ENCODE measurements at places on chromosomes 5 and 9.
A peak's percentile ranks its signal among the peaks of the same experiment; 100 is the strongest.

- no peak for ATAC-seq
Measured at GRCh38 chr5:83687124-83687619, 33.5 kb downstream of the HAPLN1 start.

GRCh38 chr5:16733331-16734006 is 116.7 kb upstream of the RETREG1 start:
- ATAC-seq, result no peak

GRCh38 chr9:104915049-104915448 is 12.9 kb downstream of the ABCA1 start:
- ATAC-seq, result no peak

GRCh38 chr5:159567461-159567860 is 237.2 kb upstream of the IL12B start:
- no peak for ATAC-seq

GRCh38 chr9:77648234-77649108 is at the start of gene GNA14:
GNA14 (minus strand) TSS chr9:77648322; CDS start chr9:77647793, 529 bp downstream.
- peak; percentile 7 for ATAC-seq

DNA sequence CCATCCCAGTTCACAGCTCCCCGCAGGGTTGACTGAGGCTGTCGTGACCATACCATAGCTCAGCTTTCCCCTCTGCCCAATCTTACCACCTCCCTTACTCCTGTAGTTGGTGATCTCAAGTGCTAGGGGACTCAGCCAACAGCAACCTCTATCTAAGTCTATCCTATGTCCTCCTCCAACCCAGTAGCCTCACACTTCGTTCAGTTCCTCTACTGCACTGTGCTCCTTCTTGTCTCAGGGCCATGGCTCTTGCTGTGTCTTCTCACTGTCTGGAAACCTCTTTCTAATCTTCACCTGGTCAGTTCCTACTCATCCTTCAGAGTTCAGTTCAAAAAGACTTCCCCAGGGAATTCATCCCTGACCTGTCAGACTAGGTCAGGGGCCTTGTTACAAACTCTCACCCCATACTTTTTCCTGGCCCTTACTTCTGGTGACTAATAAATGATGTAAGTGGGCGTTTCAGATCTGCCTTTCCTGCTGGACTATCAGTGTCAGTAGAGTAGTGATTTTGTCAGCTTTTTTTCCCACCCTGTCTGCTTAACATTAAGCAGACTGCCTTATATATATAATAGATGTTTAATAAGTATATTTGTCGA is 53.6 kb upstream of the NR3C1 start:
- ATAC-seq, result no peak

GRCh38 chr9:14383294-14383693 is 69.4 kb upstream of the NFIB start:
- no peak for ATAC-seq

DNA sequence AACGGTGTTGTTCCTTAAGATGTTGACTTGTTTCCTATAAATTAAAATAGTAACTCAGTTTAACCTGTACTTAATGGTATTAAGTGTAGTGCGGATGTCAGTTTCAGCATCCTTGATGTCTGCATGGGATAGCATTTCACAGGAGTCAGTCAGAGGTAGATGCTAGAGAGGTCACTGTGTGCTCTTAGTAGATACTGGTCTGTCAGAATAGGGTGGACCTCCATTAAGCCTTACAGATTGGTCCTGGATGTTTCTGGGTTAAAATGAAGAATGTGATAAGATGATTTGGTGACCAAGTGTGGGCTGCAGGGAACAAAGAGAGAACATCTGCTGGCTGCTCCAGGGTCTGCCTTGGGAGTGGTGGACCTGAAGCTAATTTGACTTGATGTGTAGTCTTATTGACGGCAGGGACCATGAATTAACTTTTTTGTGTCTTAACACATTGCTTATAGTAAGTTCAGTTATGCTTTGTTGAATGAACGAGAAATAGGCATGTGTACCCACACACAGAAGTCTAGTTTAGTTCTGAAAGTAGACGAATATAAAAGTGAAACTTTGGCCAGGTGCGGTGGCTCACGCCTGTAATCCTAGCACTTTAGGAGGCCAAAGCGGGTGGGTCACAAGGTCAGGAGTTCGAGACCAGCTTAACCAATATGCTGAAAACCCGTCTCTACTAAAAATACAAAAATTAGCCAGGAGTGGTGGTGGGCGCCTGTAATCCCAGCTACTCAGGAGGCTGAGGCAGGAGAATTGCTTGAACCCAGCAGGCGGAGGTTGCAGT is 12.5 kb downstream of the RAB24 start:
- ATAC-seq, result no peak

DNA sequence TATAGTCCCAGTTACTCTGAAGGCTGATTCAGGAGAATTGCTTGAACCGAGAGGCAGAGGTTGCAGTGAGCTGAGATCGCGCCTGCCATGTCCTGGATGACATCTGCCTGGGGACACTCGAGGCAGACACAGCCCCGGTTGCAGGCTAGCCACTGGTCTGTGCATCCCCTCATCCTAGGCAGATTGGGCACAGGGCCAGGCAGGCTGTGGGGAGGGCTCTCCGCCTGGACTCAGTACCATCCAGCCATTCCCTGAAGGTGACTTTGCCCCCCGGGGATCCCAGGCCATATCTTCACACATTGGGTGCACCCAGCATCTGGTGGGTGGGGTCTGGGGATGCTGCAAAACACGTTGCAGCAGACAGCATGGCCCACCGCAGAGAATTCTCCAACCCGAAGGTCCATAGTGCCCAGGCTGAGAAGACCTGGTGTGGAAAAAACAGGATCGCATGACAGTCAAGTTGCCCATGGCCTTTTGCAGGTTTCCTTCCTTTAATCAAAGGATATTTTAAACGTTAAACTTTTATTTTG is 50.9 kb upstream of the SUSD3 start:
- ATAC-seq, result no peak

DNA sequence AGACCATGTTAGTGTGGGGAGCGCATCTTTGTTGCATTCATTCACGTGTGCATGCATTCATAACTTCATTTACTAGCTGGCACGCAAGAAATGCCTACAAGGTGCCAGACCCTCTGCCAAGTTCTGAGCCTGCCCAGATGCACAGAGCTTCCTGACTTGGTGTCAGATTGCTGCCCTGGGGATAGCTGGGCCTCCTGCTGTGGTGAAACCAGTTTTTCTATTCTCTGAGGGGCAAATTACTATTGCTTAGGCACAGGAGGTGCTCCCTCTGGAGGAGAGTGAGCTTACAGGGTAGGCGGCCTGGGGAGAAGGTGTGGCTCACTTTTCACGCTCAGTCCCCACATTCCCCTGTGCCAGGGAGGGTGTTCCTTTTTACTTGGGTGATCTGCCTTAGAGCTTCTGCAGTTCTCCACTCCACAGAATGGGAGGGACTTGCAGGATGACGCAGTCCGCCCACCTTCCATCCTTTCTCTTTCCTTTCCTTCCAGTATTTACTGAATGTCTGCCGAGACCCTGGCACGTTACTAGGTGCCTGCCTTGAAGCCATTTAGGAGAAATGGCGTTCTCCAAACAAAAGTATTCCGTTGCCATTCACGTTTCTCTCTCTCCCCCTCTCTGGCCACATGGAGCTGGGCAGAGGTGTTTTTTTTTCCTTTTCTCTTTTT is 27.9 kb upstream of the CTNNA1 start:
- ATAC-seq, result no peak

DNA sequence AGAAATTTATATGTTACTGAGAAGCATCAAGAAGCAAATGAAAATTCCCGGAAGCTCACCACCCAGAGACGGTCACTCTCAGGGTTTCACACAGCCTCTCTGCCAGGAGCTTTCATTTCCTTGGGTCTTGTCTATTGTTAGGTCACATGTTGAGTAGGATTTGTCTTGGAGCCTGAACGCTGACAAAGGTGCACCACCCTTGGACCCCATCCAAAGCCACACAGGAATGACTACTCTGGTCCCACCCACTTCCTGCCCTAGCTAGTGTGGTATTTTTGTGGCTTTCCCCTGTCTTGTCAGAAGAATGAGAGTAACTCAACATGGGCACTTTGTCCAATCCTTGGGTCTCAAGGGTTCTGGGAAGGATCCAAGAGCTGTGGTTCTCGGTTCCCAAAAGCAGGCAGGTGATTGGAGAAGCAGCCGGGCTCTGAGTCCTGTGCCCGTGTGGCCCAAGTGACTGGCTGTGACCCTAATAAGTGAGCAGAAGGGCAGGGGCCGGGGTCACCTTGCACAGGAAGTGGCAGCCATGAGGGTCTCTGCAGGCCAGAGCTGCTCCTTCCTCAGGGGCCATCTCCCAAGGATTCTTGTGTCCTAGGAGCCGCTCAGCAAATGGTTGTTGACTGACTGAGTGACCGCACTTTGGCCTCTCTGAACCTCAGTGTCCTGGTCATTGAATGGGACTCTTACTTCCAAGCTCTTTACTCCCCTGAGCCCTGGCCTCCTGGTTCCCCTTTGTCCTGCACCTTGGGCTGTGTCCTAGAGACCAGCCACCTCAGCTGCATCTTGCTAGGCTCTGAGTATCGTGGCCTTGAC is 6.9 kb downstream of the FGD3 start:
- peak; percentile 93 for ATAC-seq

DNA sequence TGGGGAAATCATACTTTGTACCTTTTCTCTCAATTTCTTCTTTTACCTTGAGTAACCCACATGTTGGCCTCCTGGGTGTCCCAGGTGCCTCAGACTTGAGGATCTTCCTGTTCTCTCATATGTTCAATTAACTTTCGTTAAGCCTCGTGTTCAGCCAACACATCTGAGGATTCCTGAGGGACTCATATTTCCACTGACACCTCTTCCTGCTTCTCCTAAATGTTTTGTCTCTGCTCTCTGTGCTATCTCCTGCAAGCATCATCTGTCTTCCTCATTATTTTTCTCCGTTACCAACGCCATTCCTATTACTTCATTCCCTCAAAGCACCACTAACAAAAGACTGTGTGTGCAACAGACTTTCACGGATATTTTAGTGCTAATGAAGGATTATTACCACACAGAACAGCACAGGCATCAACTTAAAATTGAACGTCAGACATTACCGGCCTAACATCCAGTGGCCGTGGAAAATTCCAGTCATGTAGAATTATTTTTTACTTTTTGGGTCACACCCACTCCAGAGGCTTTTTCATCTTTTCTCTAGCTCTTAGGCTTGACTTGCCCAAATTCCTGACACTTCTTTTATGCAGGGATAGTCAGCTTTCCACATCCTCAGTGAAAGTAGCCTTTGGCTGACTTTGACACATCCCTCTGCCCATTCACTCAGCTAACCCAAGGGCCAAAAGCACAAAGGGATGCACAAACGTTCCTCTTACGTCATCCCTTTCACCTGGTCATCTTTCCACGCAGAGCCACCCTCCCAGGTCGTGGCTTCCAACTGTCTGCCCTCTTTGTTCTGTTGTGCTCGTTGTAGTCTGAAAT is 46.0 kb upstream of the OSMR start:
- no peak for ATAC-seq

GRCh38 chr9:13956107-13956506 is 357.8 kb downstream of the NFIB start:
- no peak for ATAC-seq

- peak; percentile 52 for ATAC-seq
Measured at GRCh38 chr5:95283761-95284571, 928 bp downstream of the MCTP1 start.

DNA sequence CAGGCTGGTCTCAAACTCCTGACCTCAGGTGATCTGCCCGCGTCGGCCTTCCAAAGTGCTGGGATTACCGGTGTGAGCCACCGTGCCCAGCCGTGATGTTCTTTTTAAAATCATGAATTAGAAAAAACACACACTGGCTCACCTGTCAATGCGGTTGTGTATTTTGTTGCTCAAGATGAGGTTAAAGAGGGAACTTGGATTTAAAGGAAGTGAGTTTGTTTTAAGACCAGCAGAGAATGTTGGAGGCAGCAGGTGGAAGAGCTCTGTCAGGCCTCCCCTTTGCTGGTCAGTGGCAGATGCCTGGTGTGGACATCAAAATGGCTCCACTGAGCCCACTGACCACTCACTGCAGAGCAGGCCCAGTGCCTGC is 38.9 kb downstream of the WNK2 start:
- no peak for ATAC-seq

GRCh38 chr5:58681943-58682342 is 99.1 kb downstream of the RAB3C start:
- ATAC-seq, result peak; percentile 97

DNA sequence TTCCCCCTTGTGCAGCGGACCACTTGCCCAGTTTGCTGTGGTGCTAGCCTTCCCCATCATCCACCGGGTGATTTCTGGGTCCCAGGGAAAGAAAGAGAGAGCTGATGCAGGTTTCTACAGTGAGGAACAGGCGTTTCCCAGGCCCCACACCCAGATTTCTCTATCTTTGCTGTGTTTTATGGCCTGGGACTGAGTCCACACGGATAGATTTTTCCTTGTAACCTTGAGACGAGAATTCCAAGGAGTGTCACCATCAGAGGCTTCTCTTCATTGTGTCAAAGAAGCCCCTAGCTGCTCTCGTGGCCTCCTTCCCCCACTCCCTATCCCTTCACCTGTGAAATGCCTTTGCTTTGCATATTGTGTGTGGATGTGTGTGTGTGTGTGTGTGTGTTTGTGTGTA is 21.2 kb upstream of the FGFR4 start:
- ATAC-seq, result no peak

GRCh38 chr5:118857700-118858099 is 130.6 kb downstream of the DTWD2 start:
- no peak for ATAC-seq

GRCh38 chr5:96219580-96220281 is 213.3 kb downstream of the PCSK1 start:
- peak; percentile 76 for ATAC-seq

DNA sequence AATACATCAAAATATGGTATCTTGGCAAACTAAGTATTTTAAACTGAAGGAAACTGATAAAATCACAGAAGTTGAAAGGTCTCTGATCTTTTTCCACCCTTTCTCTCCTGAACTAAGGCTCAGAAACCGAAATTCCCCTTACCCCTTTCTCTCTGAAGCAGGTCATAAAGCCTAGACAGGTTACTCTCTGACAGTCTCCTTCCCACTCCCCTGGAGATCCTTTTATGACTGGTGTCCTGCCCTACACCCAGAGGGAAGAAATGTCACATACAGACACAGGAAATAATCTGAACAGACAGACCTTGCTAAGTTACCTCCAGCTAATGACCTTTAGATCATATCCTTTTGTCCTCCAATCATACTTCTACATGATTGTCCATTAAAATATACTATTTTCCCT is 127.4 kb downstream of the HCN1 start:
- ATAC-seq, result no peak

GRCh38 chr9:34656992-34657391 is 5.0 kb downstream of the IL11RA start:
- ATAC-seq, result no peak

GRCh38 chr5:31317665-31318064 is 124.2 kb downstream of the CDH6 start:
- no peak for ATAC-seq

- ATAC-seq, result no peak
Measured at GRCh38 chr9:68496356-68496755, 44.3 kb downstream of the TMEM252 start.

GRCh38 chr9:111102793-111103464 is 64.7 kb upstream of the LPAR1 start:
- no peak for ATAC-seq

- ATAC-seq, result no peak
Measured at GRCh38 chr9:126292736-126293521, 33.7 kb upstream of the MVB12B start.

GRCh38 chr5:33235824-33236223 is 204.9 kb upstream of the TARS1 start:
- peak; percentile 49 for ATAC-seq
